ENCODE measurements at places on chromosomes 5 and 9. TPM values are rescaled to one million over a fixed set of nuclear protein-coding genes. Genes with fewer than 3 reads are reported as not detected.

The SLC34A3 gene
- not detected for total RNA-seq

The RUFY1 gene
- total RNA-seq = 48.9 TPM

The IL3 gene
- not detected for total RNA-seq

The SH3TC2 gene
- total RNA-seq = 39.3 TPM

The FGF10 gene
- not detected for total RNA-seq

The SLC27A6 gene
- 0.26 TPM for total RNA-seq

The PIP5K1B gene
- not detected for total RNA-seq

The BTNL9 gene
- 1.6 TPM for total RNA-seq

The ZNF883 gene
- 3.1 TPM for total RNA-seq

Data from A375 (cell line).